ENCODE measurements at places on chromosomes 6 and 20.

- no peak for DNase-seq
Measured at GRCh38 chr6:4913705-4914419, 90.0 kb downstream of the RPP40 start.

DNA sequence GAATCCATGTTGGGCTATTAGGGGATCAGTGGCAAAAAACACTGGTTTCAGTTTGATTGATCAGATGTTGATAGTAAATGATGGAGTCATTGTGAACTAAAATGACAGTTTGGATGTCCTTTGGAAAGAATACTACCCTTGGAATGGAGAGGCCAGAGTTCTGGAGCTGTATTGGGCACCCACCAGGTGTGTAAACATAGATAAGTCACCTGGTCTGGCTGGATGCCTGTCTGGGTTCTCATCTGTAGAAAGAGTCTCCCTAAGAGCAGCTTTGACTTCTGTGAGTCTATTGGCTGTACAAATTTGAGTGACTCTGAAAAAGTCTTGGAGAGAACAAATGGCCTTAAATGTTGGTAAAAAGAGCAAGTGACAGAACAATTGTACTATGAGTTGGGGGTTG is 115.0 kb downstream of the SCP2D1 start:
- DNase-seq: no peak

DNA sequence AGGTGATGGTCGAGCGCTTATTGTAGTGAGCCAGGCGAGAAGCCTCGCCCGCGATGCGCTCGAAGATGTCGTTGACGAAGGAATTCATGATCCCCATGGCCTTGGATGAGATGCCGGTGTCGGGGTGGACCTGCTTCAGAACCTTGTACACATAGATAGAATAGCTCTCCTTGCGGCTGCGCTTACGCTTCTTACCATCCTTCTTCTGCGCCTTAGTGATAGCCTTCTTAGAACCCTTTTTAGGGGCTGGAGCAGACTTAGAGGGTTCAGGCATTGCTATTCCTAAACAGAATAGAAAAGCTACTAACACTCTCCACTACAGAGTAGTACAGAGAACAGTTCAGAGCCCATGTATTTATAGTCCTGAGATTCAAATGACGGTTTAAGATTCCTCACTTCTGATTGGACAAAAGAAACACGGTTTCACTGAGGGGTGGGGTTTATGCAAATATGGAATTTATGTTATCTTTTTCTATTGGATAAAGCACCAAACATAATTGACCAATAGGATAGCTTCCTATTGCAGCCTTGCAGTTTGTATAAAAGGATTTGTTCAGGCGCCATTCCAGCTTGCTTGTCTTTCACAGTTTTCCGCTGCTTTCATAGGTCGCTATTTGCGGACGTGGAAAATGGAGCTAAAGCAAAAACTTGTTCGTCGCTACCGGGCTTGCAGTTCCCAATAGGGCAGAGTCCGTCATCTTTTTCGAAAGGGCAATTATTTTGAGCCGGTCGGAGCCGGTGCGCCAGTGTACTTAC is 43.7 kb upstream of the HFE start:
- DNase-seq: peak; percentile 71

DNA sequence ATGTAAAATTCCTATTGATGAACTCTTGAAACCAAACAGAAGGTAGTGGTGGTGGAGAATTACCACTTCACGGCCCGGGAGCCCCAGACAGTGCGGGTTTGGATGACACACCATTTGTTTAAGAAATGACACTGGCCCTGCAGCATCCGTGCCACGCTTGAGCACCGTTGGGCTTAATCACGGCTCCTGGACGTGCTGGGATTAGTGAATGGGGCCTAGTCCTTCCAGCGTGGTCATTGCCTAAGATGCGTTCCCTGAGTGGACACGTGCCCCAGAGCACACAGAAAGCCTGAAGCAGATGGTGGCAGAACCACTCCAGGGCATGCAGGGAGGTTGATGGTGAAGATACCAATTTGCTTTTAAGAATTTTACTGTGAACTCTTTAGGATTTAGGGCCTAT is 14.5 kb downstream of the STX16 start:
- no peak for DNase-seq

DNA sequence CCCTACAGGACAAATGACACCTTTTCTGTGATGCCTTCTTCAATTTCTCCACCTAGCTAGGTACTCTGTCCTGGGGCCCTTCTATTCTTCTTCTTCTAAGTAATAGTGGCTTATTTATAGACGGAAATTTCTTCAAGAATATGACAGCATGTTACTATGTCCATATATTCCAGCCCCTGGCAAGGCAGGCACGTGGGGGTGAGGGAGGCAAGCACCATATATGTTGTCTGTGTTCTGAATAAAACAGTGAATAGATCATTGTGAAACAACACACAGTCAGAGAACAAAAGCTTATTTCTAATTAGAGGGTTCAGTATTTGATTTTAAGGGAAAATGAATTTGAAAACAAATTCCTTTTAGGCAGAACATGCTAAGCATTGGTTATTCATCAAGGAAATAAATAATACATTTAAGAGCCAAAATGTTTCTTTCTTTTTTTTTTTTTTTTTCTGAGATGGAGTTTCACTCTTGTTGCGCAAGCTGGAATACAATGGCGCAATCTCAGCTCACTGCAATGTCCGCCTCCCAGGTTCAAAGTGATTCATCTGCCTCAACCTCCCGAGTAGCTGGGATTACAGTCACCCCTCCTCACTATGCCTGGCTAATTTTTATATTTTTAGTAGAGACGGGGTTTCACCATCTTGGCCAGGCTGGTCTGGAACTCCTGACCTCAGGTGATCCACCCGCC is 6.2 kb downstream of the HEBP2 start:
- DNase-seq: no peak

DNA sequence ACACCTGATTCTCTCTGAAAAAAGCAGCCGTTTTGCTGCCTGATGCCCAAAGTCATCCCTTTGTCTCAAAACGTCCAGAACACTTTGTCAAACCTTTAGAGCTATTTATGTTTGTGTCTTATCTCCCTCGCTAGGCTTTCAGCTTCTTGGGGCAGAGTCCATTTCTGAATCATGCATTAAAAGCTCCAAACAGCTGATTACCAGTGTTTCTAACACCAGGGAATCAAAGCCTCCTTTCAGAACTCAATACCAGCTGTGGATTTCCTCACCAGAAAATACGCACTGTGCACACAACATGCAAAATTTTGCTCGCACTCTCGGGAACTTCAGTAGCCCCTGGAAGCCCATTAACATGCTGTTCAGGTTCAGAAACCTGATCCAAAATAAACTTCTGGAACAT is 333.3 kb downstream of the HACE1 start:
- DNase-seq: no peak

GRCh38 chr6:48837744-48838143 is 625.3 kb downstream of the MMUT start:
- DNase-seq: no peak

DNA sequence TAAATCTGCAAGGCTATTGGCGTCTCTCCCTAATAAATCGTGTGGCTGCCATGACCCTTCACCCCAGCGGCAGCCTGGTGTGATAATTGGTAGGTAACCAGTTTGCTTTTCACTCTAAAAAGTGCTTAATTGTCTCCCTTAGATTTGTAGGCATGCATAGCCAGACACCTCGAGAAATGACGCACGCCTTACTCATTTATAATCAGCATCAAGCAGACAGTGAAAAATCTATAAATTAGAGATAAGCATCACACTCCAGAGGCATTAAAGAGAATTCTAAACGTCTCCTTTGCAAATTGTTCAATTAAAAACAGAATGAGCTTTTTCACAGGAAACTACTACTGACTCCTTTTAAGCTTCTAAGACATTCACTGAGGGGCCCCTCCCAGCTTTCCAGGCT is 110.2 kb upstream of the RPS6KA2 start:
- DNase-seq: no peak

- DNase-seq: no peak
Measured at GRCh38 chr6:122116835-122117627, 282.4 kb upstream of the HSF2 start.

- no peak for DNase-seq
Measured at GRCh38 chr6:156125844-156126243, 651.3 kb upstream of the ARID1B start.

DNA sequence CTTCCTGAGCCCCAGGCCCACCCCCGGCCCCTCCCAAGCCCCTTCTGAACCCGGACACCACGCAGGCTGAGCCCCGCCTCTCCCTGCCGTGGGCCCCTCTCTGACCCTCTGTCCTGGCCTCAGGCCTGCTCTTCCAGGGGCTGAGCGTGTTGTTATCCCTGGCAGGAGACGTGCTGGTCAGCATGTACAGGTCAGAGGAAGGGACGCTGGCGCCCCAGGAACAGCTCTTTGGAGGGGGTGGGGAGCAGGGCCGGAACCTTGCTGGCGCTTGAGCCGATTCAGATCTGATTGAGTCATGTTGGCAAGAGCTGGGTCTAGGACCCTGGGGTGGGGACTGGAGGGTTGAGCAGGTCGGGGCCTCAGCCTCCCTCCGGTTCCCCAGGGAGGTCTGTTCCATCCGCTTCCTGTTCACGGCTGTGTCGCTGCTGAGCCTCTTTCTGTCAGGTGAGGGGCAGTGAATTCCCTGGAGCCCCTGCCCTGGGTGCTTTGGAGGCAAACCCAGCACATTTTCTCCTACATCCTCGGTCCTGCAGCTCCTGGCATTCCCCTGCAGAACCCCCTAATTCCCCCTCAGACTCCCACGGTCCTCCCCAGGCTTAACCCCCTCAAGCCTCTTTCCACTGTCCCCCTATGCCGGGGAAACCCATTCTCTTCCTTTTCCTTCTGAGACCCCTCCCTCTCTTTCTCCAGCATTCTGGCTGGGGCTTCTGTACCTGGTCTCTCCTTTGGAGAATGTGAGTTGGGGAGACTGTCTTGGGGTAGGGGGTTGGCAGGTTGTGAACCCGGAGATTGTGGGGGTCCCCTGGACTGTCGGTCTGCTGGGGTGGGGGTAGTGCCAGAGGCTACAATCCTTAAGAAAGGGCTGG is 2.0 kb downstream of the SPAG4 start:
- no peak for DNase-seq

DNA sequence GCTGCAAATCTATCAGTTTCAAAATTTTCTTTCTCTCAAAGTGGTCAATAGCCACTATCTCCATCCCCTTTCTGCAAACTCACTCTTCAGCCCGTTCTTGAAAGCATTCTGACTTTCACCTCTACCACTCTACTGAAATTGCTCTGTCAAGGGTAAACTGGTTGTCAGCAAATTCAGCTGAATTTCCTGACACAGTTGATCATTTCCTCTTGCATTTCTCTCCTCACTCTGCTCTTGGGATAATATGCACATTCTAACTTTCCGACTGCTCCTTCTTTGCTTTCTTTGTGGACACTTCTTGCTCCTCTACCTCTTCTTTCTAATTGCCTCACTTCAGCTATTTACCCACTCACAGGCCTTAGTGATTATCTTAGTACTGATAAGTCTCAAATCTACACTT is 73.7 kb upstream of the TINAG start:
- no peak for DNase-seq

GRCh38 chr6:20365456-20365855 is 36.2 kb upstream of the E2F3 start:
- no peak for DNase-seq

GRCh38 chr6:77587963-77588362 is 64.9 kb upstream of the MEI4 start:
- DNase-seq: no peak

GRCh38 chr6:152100183-152100618 is 292.7 kb downstream of the ESR1 start:
- no peak for DNase-seq

GRCh38 chr6:163842467-163842866 is 427.9 kb downstream of the QKI start:
- no peak for DNase-seq

- DNase-seq: no peak
Measured at GRCh38 chr20:48147311-48147710, 362.0 kb upstream of the SULF2 start.

DNA sequence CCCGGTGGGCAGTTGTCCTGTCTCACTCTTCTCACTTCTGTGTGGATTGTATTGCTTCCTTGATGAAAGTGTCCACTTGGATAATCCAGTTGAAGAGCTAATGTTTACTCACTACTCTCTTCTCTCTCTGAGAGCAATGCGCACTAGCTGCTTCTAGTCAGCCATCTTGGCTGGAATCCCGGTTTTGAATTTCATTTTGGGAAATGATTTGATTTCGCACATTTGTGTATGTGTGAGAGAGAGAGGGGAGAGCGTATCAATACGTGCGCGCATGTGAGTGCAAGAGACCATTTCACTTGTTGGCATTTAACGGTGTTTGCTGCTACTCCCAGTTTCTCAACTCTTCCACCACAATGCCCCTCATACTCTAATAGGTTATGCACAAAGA is 67.8 kb downstream of the KLHL32 start:
- DNase-seq: no peak

DNA sequence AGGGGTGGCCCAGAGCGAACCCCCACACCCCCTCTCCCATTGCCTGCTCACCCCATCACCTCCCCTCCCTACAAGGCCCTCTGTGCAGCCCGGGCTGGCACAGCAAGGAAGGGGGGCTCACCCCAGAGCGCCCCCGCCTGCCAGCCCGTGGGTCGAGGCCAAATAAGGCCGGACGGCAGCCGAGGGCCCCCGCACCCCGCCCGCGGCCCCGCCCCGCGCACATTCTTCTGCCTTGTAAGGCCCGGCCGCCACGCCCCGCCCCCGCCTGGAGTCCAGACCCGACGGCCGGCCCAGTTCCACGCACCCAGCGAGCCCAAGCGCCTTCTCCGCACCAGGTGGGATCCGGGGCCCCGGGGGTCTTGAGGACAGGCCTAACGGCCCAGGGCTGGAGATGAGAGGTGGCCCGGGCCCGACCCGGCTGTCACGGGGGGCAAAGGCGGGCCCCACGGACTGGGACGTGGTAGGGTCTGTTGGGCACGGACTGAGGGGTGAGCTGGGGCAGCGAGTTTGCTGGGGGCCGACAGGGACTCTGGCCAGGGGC is at the start of gene MYL9:
Gene MYL9 (plus strand): TSS at position 293 of the 541 bp plus-strand sequence. CDS start 3,366 bp downstream, outside the sequence.
- peak; percentile 59 for DNase-seq

DNA sequence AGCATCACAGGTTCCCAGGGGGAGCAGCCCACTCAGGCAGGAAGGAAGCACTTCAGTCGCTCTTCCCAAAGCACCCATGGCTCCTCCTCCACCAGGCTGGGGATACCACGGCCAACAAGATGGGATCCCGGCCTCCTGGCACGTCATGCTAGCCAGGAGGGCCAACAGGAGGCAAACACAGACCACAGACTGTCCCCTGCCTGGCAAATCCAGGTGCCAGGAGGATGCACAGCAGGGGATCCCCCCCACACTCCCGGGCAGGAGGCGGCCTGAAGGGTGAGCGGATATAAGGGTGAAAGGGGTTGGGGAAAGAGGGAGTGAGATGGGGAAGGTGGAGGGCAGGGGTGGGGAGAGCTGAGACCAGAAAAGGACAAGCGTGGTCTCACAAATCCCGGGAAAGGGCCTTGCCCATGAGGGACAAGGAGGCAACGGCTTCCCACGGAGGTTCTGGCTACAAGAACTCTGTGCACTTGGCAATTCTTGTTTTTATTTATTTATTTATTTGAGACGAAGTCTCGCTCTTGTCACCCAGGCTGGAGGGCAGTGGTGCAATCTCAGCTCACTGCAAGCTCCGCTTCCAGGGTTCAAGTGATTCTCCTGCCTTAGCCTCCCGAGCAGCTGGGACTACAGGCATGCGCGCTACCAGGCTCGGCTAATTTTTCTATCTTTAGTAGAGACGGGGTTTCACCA is 7.2 kb downstream of the PXDC1 start:
- DNase-seq: no peak

- DNase-seq: no peak
Measured at GRCh38 chr20:24452498-24453127, 16.8 kb upstream of the SYNDIG1 start.

- no peak for DNase-seq
Measured at GRCh38 chr6:43311666-43312065, 3.0 kb upstream of the CRIP3 start.

- no peak for DNase-seq
Measured at GRCh38 chr6:113385020-113385431, 472.1 kb upstream of the MARCKS start.

GRCh38 chr6:115796061-115796460 is 264.6 kb downstream of the FRK start:
- no peak for DNase-seq

Data from SJSA1 (cell line).